NCI-H2029 (cell line): ENCODE measurements at places on chromosomes 2 and 18.

GRCh38 chr2:223215254-223215516, 163.2 kb downstream of the KCNE4 start:
- no peak for DNase-seq

DNA sequence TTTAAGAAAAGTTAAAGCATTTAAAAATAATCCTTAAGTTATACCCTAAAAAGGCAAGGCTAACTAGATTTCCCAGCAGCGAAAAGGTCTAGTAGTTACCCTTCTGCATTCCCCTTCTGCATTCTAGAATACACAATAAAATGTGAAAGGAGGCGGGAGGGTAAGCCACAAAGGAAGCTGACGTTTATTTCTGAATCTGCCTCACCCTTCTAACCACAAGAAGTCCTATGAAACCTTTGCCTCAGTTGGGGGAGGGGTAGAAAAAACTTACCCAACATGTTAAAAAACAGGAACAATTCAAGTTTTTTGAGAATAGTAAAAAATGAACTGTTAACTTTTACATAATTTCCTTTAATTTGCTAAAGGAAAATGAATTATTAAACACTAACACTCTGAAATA, 11.3 kb downstream of the STK17B start:
- no peak for DNase-seq

GRCh38 chr2:6773007-6773693, 92.6 kb downstream of the CMPK2 start:
- no peak for DNase-seq

GRCh38 chr2:38430196-38430595, 53.1 kb upstream of the ATL2 start:
- no peak for DNase-seq

DNA sequence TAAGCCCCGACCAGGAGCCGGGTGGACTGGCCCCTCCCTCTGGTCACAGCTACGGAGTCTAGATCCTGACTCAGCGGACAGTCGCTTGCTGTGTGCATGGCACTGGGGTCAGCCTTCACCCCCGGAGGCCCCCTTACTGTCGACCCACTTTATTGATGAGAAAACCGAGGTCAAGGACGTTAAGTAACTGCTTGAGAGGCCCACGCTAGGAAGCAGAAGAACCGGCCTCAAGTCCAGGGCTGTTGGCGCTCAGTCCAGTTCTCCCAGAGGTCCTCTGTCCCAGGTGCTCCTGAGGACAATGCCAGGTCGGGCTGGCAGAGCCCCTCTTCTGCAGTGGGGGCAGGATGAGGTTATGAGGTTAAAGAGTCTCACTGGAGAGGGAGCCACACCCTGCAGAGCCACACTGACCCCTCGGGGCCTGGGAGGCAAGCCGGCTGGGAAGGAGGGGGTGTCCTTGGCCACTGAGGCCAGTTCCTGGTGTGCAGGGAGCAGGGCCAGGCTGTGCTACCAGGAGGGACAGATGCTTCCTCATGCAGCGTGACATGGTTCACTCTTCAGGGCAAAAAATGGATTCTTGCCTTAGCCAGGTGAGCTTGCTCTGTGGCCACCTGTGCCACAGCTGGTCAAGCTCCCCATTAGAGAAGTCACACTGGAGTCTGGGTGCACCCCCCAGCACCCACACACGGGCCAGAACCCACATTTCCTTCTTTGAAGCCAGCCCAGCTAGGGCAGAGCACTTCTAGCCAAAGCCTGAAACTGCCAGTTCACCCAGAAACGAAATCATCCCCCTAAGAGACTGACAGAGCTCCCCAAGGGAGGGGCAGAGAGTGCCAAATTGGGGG, 47.3 kb upstream of the HPCAL1 start:
- no peak for DNase-seq
